H9 (cell line): ENCODE measurements at places on chromosomes 16 and 17. TPM values are rescaled to one million over a fixed set of nuclear protein-coding genes. Genes with fewer than 3 reads are reported as not detected.
A peak's percentile ranks its signal among the peaks of the same experiment; 100 is the strongest.

Gene C17orf67
- total RNA-seq, result 0.88 and 1.0 TPM in 2 replicates

Gene CCL13
- total RNA-seq, result not detected in 2 replicates

- H3K4me1 ChIP-seq, result no peaks in the 10 kb centered on the region; the same call in 1 of the 2 replicates
- no peak overlapping the region for H3K4me3 ChIP-seq
- DNase-seq, result no peak
- no peak overlapping the region for H3K27ac ChIP-seq
Observed at GRCh38 chr16:65409510-65409909, 287.6 kb upstream of the CDH11 start.

GRCh38 chr17:60908324-60908723 lies 230.7 kb downstream of the BCAS3 start:
- no peaks in the 10 kb centered on the region for H3K4me1 ChIP-seq
- H3K36me3 ChIP-seq, result no peaks in the 10 kb centered on the region; the same call in 1 of the 2 replicates
- H3K4me3 ChIP-seq, result no peak overlapping the region
- no peak overlapping the region for H3K27ac ChIP-seq

DNA sequence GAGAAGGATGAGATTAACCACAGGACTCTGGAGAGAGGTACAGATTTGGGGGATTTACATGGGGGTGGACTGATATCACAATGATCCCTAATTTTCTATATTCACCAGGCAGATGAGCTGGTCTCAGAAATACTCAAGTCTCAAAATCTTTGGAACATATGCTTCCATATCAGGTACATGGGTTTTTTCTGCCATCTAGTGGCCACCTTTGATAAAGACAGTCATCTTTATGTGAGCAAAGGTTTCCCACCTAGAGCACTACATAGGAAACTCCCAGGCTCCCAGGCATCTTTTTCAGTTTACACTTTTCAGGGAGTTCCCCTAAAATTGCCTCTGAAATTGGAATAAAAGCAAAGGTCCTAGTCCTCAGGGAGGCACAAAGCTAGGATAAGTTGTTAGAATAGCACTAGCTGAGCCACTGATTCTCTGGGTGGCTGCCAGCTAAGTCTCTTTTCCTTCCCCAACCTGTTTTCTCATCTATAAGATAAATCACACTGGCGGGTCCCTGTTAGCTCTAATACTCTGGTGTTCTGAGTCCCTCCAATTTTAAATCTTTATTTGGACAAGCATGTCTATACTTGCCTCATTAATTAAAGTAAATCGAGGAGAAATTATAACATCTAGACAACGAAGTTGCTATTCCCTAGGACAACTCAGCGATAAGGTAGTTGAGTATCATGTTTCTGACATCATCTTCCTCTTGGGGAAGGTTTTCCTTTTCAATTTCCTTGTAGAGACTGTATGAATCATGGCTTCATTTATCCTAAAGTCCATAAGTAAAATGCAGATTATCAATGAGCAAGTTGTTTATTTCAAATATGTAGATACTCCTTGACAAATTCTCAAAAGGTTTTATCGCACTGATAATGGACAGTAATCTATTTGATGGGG lies 19.0 kb upstream of the MON1B start:
- no peak overlapping the region for H3K27ac ChIP-seq
- no peak for DNase-seq
- no peaks in the 10 kb centered on the region for H3K27me3 ChIP-seq
- H3K36me3 ChIP-seq, result no peaks in the 10 kb centered on the region
- H3K4me1 ChIP-seq, result no peaks in the 10 kb centered on the region
- H3K4me3 ChIP-seq, result no peak overlapping the region

DNA sequence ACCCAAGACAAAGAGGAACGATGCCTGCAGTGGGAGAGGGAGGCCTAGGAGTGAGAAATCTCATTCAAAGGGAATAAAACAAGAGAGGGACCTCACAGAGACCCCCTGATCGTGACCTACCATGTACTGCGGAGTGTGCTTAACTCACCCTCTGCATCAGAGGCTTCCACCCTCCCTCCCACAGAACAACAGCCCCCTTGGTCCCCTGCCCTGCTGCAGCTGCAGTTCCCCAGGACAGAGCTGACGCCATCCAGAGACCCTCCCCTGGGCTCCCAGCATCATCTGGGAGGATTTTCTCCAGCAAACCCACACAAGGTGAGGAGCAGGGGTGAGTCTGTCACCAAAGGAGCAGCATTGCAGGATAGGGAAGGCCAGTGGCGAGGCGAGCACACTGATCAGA lies 39.8 kb downstream of the TLE7 start:
- H3K27me3 ChIP-seq, result no peaks in the 10 kb centered on the region
- H3K4me3 ChIP-seq, result no peak overlapping the region
- no peak for DNase-seq
- no peaks in the 10 kb centered on the region; the same call in 1 of the 2 replicates for H3K4me1 ChIP-seq

DNA sequence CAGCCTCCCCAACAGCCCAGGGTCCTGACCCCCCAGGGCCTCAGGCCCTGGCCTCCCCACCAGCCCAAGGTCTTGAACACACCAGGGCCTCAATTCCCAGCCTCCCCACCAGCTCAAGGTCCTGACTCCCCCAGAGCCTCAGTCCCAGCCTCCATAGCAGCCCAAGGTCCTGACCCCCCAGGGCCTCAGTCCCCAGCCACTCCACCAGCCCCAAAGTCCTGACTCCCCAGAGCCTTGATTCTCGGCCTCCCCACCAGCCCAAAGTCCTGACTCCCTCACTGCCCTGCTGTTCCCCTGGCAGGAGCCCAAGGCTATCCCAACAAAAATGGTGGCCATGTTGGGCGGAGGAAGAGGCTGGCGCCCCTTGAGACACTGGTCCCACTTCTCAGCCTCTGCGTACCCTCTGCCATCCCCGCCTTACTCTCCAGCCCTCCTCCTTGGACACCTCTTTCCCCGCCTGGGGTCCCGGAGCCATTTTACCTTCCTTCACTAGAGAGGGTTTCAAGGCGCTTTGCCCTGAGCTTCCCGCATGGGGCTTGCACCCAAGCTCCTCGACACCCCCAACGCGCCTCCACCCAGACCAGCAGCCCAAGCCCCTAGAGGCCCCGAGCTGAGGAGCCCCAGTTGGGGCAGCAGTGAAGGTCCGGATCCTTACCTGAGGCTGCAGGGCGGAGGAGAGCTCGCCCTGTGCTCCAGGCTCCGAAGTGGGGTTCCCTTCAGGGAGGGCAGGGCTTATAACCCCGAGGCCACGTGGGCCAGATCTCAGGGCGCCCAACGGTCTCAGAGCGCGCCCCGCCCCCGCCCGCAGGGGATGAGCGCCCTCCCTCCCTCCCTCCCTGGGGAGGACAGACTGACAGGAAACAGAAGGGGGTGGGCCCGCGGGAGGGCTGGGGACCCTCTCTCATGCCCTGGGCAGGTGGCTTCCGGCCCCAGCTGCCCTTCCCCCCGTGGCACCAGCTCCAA lies 3.5 kb upstream of the TSPOAP1 start:
- DNase-seq, result peak; percentile 33
- H3K4me3 ChIP-seq, result no peak overlapping the region
- peaks cover 7% of the 10 kb centered on the region; the same call in 1 of the 2 replicates for H3K4me1 ChIP-seq
- no peaks in the 10 kb centered on the region for H3K27me3 ChIP-seq
- H3K36me3 ChIP-seq, result no peaks in the 10 kb centered on the region
- H3K27ac ChIP-seq, result no peak overlapping the region

GRCh38 chr17:65697661-65698060 lies 136.2 kb upstream of the AXIN2 start:
- H3K4me1 ChIP-seq, result peaks cover 8% of the 10 kb centered on the region; the same call in 1 of the 2 replicates
- H3K36me3 ChIP-seq, result no peaks in the 10 kb centered on the region; the same call in 2 of the 3 replicates
- H3K27ac ChIP-seq, result no peak overlapping the region
- H3K27me3 ChIP-seq, result no peaks in the 10 kb centered on the region
- no peak overlapping the region; the same call in 2 of the 3 replicates for H3K4me3 ChIP-seq
- DNase-seq, result no peak

DNA sequence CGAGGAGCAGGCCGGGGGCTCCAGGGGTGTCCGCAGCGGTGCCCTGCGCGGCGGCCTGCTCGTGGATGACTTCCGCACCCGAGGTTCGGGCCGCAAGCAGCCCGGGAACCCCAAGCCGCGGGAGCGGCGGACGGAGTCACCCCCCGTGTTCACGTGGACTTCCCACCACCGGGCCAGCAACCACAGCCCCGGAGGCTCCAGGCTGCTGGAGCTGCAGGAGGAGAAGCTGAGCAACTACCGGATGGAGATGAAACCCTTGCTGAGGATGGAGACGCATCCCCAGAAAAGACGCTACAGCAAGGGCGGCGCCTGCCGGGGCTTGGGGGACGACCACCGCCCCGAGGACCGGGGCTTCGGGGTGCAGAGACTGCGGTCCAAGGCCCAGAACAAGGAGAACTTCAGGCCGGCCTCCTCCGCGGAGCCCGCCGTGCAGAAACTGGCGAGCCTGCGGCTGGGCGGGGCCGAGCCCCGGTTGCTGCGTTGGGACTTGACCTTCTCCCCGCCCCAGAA lies 75.8 kb downstream of the KLHDC4 start:
- no peaks in the 10 kb centered on the region for H3K27me3 ChIP-seq
- no peak for DNase-seq
- H3K36me3 ChIP-seq, result peaks cover 11% of the 10 kb centered on the region
- no peak overlapping the region for H3K27ac ChIP-seq
- H3K4me3 ChIP-seq, result no peak overlapping the region

DNA sequence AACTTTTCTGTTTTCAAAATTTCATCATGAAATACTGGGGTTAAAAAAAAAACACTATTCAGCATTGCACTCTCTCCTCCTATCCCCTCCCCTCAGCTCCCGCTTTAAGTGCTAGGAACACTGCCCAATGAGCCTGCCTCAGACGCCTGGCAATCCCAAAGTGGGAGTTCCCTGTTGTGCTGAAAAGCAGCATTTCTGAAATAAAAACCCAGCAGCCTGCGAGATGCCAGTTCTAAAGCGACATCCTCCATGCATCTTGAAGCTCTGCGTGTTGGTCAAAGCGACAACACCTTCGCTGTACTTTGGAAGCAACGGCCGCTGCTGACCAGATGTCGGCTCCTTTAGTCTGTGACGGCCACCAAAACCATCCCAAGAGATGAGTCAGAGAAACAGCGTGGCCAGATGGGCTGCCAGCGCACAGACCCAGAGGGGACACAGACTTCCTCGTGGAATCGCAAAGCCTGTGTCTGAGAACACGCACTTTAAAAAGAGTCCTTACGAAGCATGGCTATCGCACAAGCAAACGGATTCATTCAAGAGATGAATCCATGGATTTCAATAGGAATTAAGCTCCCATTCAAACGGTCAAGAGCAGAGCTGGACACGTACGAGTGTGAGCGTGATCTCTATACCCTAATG lies 32.8 kb downstream of the FBXO31 start:
- DNase-seq, result no peak
- H3K27me3 ChIP-seq, result no peaks in the 10 kb centered on the region
- H3K4me1 ChIP-seq, result no peaks in the 10 kb centered on the region
- H3K36me3 ChIP-seq, result no peaks in the 10 kb centered on the region

- H3K4me1 ChIP-seq, result no peaks in the 10 kb centered on the region
- no peaks in the 10 kb centered on the region for H3K36me3 ChIP-seq
- H3K27me3 ChIP-seq, result no peaks in the 10 kb centered on the region
Observed at GRCh38 chr17:41015454-41015853, 6.5 kb upstream of the KRTAP3-1 start.

DNA sequence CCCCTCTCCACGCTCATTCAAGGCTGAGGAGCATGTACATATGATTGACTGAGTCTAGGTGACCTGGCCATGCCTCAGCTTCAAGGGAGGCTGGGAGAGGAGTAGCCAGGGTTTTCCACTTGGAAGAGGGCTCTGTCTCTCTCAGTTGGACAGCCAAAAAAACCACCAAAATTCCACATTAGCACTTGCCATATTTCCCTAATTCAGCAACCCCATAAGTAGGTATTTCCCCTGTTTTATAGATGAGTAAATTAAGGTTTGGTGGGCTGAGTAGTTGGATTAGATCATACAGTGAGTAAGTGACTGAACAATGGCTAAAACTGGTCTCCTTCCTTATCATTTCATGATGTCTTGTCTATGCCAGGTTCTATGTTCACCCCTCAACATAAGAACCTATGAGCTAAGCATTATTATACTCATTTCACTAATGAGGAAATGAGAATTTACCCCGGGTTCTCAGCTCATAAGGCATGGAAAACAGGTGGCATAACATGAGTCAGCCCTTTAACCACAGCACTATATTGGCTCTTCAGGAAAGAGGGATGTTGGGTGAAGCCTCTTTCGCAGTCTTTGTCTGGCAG lies 68.0 kb upstream of the GAS7 start:
- no peaks in the 10 kb centered on the region for H3K4me1 ChIP-seq
- H3K27me3 ChIP-seq, result no peaks in the 10 kb centered on the region; the same call in 1 of the 2 replicates
- no peak overlapping the region for H3K4me3 ChIP-seq

DNA sequence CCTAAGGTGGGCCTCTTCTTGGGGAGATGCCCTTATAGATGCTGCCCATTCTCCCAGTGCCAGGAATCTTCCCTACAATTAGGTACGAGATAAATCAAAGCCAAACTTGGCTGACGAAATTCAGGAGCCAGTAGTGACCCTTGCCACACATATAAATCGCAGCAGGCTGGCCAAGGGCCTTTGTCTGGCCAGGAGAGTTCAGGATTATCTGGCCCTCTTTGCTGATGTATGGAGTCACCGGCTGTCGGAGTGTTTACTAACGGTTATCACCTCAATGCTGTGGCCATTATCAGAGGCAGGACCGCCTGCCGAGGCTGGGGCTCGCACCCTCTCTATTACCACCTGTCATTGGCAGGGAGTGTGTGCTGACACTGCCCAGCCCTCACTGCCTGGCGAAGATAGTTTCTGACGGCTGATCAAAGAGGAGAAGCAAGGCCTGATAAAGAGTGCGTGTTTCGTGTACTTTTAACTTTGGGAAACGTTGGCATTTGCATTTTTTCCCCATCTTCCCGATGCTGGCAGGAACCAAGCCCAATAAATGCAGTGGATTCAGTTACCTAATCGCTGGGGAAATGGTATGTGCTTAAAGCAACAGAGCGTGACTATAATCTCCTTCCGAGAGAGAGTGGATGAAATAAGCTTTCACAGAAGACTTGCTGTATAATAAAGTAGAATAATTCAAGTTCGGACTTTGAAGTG lies 32.8 kb upstream of the TBX2 start:
- no peaks in the 10 kb centered on the region; the same call in 1 of the 2 replicates for H3K36me3 ChIP-seq
- no peaks in the 10 kb centered on the region for H3K27me3 ChIP-seq
- DNase-seq, result no peak
- H3K4me1 ChIP-seq, result no peaks in the 10 kb centered on the region

Gene CNTNAP4
- not detected in 2 replicates for total RNA-seq

Gene ABCA6
- total RNA-seq, result not detected in 2 replicates

Gene PRSS53
- total RNA-seq, result 2.8 and 3.6 TPM in 2 replicates

DNA sequence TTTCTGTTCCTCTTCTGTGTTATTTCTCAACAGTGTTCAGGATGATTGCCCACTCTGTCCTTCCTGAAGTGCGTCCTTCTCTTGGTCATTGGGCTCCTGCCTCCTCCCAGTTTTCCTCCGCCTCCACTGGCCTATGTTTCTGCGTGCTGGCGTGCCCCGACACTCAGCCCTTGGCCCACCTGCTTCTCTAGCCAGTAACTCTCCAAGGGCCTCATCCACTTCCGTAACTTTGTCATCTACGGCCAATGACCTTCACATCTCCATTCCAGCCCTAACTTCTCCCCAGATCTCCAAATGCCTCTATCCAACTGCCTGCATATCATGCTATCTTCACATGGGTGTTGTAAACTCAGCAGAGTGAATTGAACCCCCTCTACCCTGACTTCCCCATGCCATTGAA lies 39.6 kb upstream of the RPL38 start:
- no peak overlapping the region for H3K27ac ChIP-seq
- no peaks in the 10 kb centered on the region; the same call in 1 of the 2 replicates for H3K4me1 ChIP-seq
- H3K36me3 ChIP-seq, result no peaks in the 10 kb centered on the region

- H3K27ac ChIP-seq, result no peak overlapping the region
- H3K36me3 ChIP-seq, result peaks cover 5% of the 10 kb centered on the region; the same call in 2 of the 3 replicates
- DNase-seq, result peak; percentile 70
Observed at GRCh38 chr16:17211797-17212196, 259.0 kb downstream of the XYLT1 start.

GRCh38 chr16:4319454-4320421 lies 3.9 kb downstream of the GLIS2 start:
- H3K4me1 ChIP-seq, result peaks cover 6% of the 10 kb centered on the region; the same call in 1 of the 2 replicates
- no peaks in the 10 kb centered on the region for H3K36me3 ChIP-seq
- no peaks in the 10 kb centered on the region; the same call in 1 of the 2 replicates for H3K27me3 ChIP-seq

GRCh38 chr17:44928136-44928535 lies 12.8 kb upstream of the GFAP start:
- H3K4me1 ChIP-seq, result no peaks in the 10 kb centered on the region
- peaks cover 78% of the 10 kb centered on the region for H3K36me3 ChIP-seq
- DNase-seq, result no peak
- H3K27ac ChIP-seq, result no peak overlapping the region
- H3K27me3 ChIP-seq, result no peaks in the 10 kb centered on the region
